ENCODE measurements at places on chromosomes 7 and 10. TPM values are rescaled to one million over a fixed set of nuclear protein-coding genes. Genes with fewer than 3 reads are reported as not detected.

- DNase-seq, result no peak
Measured at GRCh38 chr7:114875186-114875585, 46.7 kb upstream of the MDFIC start.

DNA sequence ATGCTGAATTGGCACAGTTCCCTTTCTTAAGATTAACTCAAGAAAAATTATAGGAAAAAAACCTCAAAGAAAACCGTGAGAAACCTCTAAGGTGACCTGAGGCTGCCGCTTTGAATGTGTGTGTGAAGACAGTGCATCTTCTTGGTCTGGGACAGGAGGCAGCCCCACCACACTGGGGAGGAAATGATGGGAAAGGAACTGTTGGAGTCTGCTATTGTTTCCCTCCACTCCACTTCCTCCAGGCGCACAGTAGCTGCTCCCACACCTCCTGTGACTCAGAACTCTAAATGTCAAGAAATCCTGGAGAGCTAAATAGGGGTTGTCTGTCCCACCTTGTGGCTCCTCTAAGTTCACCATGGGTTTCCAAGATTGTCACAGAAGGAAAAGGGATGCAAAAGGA, 179.4 kb downstream of the PDE1C start:
- no peak for DNase-seq

- DNase-seq, result no peak
Measured at GRCh38 chr10:20144268-20144667, 328.0 kb downstream of the PLXDC2 start.

- no peak for DNase-seq
Measured at GRCh38 chr7:114819616-114820362, 102.1 kb upstream of the MDFIC start.

DNA sequence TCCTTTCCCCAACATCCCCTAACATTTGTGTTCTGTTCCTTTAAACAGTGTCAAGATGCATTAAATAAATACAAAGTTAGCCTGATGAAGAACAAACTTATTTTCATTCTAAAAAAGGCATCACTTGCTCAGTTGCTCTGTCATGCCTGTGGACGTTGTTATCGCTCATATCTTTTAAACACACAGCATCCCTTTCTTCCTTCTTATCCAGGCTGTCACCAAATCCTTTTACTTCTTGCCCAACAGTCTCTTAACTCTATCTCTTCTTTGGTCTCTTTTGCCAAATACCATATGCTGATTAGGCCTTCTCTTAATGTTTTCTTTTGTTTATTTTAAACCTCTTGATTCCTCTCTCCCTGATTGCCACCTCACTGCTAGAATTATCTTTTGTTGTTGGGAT, 43.9 kb downstream of the DKK1 start:
- DNase-seq, result no peak

DNA sequence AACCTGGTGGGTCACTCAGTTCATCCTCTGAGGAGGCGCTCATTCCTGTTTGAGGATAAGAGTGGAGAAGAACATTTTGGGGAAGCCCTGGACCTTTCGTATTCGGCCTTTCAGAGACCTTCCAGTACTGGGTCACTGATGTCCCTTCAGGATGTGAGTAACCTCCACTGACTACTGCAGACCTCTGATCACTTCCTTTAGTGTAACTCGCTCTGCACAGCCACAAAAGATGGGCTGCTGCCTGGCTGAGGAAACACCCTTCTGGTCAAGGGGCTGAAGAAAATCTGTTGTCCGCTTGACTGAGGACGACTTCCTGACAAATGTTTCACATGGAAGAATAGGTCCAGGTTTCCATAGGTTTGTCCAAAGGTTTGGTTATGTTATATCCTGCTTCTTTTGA, 15.9 kb upstream of the TBXAS1 start:
- DNase-seq, result no peak

GRCh38 chr7:101858437-101859385, 41.3 kb downstream of the CUX1 start:
- DNase-seq, result no peak

- no peak for DNase-seq
Measured at GRCh38 chr7:44112231-44112996, 8.3 kb downstream of the AEBP1 start.

Gene TRIM73
- total RNA-seq, result 11.2 TPM

Gene ATG9B
- 9.4 TPM for total RNA-seq

Gene TRPV5
- total RNA-seq, result 0.15 TPM

Gene OR2A5
- total RNA-seq, result not detected

Gene PIK3AP1
- total RNA-seq, result 0.49 TPM
